IPS DF 6.9 (cell line): ENCODE measurements at places on chromosomes 5 and 9.

DNA sequence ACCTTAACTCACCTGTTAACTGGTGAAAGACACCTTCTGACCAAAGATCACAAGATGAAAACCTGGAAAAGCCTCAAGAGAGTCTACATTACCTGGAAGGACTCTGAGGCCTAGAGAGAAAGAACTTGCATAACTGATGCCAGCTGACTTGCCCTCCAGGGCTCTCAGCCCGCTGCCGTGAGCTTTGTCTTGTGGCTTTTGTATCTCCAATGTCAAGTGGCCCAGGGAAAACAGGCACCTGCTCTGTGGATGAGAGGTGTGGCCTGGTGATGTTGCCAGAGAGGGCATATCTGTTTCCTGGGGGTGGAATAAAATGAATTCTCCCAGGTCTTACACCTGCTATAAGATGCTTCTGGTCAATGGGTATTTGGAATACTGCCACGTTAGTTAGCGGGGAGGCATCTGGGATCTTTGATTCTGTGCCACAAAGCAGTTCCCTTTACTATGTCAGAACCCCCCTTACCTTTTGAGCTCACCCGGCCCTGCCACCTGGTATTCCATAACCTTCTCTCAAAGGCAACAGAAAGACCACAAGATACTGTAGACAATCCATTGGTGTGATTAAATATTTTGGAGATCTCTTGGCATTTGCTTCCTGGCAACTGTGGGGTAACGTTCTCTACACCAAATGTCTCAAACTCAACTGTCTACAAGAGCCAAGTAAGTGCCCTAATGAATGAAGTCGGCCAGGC is 54.9 kb upstream of the N4BP3 start:
- DNase-seq = no peak

- no peak for DNase-seq
These were observed 28.4 kb upstream of the GADD45G start for GRCh38 chr9:89576404-89576839.

DNA sequence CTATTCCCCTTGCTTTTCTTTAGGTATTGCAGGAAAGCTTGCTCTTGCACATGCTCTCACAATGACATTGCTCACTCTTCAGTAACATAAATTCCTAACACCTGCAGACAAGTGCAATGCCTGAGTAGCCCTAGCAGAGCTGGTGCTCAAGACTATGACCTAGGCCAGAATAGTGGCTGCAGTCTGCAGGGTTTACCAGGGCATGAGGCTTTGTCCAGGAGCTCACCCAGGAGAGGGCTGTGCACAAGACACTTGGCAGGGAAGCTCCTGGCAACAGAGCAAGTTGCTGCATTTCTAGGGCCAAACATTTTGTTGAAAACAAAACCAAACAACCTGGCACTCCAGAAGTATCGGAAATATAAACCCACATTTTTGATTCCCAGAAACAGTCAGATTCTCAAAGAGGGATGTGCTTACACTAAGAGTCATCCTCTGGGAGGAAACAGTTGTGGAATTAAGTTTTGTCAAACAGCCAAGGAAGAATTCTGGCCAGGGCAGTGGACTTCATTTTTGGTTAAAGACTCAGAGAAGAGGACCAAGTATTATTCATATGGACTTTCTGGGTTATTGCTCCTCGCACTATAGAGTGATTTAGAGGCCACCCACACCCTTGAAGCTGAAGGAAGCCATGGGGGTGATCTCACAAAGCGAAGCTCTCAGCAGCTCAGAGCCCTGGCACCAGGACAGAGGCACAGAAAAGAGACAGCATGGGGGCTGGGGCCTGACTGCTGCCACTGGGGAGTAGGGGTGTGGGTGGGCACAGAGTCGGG is 44.9 kb downstream of the MACROH2A1 start:
- no peak for DNase-seq

GRCh38 chr9:91914937-91915336 is 35.1 kb downstream of the ROR2 start:
- DNase-seq = no peak

GRCh38 chr9:121182101-121182836 is 19.4 kb downstream of the RAB14 start:
- DNase-seq = no peak

DNA sequence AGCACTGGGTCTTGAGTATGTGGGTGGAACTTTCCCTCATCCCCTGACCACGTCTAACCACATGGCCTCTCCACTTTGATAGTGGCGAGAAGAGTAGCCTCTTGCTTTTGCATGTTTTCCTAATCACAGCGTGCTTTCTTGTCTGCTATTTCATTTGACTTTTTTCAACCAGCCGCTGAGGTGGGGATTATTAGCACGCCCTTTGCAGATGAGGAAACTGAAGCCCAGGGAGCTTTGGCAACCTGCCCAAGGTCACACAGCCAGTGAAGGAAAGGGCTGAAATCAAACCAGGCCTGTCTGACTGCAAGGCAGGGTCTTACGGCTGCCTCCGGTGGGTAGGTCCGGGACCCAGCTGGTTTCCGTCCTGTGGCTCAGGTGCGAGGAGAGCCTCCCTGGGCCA is 106.5 kb upstream of the MSX2 start:
- no peak for DNase-seq

DNA sequence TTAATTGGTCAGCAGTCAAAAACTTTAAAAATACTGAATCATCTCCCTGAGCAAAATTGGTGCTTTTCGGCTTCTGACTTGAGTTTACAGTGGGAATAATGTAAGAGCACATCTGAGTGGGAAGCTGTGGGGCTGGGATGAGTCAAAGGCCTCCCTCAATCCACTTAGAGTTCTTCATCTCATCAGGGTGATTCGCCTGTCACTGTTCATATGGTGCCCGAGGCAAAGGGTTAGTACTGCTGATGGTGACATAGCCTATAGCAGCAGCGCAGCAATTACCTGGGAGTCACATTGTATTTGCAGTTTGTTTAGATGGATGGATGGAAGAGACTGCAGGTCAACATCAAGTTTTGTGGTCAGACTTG is 113.8 kb upstream of the ZNF608 start:
- no peak for DNase-seq

DNA sequence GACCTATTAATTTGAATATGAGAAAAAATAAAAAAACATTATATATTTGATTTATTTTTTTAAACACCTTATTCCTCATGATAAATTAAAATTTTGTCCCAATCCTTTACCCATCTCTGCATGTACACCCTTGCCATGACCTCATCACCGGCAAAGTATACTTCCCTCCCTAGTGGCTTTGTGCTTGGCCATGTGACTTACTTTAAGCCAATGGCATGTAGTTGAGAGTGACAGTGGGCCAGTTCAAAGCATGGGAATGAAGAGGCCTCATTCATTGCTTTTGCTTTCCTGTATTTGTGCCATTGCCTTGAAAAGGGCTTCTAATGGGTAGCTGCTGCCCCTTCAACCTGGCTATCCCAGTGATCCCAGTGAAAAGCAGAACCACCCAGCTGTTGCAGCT is 31.2 kb downstream of the C9 start:
- DNase-seq = no peak

GRCh38 chr9:120876842-120877240 is at the start of gene PHF19:
Gene PHF19, minus strand, starts transcription at chr9:120877188. Its CDS starts 2,447 bp downstream, at chr9:120874741.
- DNase-seq = no peak

- DNase-seq = no peak
These were observed 19.8 kb downstream of the WDR36 start for GRCh38 chr5:111111956-111112355.

GRCh38 chr5:37871023-37871815 is 31.4 kb upstream of the GDNF start:
- DNase-seq = no peak

DNA sequence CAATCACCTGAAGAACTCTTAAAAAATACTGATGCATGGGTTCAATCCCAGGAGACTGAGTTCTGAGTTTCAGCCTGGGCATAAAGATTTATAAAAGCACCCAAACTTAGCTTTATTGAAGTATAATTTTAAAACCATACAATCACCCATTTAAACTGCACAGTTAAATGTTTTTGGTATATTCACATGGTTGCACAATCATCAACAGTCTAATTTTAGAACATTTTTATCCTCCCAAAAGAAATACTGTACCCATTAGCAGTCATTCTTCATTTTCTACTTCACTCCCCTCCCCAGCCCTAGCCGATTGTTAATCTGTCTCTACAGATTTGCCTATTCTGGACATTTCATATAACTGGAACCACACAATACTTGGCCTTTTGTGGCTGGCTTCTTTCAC is 141.7 kb downstream of the ARSB start:
- no peak for DNase-seq

GRCh38 chr5:142680605-142681259 is 5.2 kb downstream of the FGF1 start:
- DNase-seq = no peak

GRCh38 chr5:38725371-38725865 is 120.4 kb upstream of the OSMR start:
- DNase-seq = no peak

GRCh38 chr9:132744881-132745755 is 74.9 kb downstream of the GTF3C4 start:
- DNase-seq = no peak

DNA sequence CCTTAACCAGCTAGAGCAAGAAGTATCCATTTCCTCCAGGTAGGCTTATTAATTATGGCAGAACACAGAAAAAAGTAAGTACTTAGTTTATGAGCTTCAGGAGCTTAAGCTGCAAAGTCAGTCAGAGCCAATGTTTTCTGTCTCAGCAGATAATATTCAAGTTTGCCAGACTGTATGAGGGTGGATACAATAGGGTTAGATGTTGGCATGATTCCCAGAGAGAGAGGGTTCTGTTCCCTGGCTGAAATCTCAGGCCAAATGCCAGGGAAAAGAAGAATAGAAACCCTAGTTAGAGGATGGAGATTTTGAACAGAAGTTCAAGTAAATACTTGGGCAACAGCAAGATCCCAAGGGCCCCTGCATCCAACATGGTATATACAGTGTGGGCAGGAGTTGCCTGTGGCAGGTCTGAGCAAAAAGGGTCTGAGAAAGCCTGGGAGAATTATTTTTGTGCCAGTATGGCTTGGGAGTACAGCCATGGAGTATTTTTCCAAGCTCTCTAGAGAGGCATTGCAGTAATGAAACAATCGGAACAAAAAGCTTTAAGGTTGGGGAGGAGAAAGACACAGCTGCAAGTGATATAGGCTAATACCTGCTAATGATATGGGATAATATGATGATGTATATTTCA is 31.0 kb upstream of the ISOC1 start:
- no peak for DNase-seq

DNA sequence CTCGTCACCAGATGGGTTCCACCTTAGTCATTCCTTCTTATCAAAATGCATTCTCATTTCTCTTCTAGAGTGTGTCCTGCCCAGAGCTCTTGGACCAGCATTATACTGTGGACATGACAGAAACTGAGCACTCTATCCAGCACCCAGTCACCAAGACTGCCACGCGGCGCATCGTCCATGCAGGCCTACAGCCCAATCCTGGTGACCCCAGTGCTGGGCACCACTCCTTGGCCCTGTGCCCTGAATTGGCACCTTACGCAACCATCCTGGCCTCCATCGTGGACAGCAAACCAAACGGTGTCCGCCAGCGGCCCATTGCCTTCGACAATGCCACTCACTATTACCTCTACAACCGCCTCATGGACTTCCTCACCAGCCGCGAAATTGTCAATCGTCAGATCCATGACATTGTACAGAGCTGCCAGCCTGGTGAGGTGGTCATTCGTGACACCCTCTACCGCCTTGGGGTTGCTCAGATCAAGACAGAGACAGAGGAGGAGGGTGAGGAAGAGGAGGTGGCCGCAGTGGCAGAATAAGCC is 34.6 kb downstream of the CSF1R start:
- DNase-seq = no peak

DNA sequence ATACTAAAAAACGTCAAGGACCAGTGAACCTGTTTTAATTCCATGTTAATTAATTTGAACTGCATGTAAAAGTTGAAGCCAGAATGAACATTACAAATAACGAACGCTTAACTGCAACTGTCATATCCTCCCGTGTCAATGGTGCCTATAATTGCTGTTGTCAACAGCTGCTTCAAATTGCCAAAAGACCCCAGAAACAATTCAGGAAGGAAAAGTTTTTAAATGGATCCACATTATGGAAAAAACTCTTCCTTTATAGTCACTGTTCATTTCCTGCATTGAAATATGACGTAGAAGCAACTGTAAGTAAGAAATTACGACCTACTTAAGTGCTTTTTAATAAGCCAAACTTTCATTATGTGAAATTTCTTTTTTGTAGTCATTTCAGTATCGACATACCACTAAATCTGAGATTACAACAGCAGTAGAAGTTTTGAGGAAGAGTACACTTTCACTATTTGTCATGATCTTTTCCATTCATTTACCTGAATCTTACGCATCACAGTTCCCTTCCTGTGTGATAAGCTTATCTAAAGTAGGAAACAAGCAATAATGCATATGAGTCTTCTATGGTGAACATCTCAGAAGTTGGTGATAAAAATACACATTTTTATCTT is 37.8 kb downstream of the MEF2C start:
- no peak for DNase-seq

GRCh38 chr5:179180061-179180610 is 120.0 kb downstream of the ZNF354C start:
- no peak for DNase-seq

GRCh38 chr9:136259836-136260235 is 14.2 kb upstream of the QSOX2 start:
- DNase-seq = no peak

DNA sequence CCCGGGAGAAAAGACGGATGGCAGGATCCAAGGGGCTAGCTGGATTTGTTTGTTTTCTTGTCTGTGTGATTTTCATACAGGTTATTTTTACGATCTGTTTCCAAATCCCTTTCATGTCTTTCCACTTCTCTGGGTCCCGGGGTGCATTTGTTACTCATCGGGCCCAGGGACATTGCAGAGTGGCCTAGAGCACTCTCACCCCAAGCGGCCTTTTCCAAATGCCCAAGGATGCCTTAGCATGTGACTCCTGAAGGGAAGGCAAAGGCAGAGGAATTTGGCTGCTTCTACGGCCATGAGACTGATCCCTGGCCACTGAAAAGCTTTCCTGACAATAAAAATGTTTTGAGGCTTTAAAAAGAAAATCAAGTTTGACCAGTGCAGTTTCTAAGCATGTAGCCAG is 94.2 kb downstream of the SYK start:
- no peak for DNase-seq

DNA sequence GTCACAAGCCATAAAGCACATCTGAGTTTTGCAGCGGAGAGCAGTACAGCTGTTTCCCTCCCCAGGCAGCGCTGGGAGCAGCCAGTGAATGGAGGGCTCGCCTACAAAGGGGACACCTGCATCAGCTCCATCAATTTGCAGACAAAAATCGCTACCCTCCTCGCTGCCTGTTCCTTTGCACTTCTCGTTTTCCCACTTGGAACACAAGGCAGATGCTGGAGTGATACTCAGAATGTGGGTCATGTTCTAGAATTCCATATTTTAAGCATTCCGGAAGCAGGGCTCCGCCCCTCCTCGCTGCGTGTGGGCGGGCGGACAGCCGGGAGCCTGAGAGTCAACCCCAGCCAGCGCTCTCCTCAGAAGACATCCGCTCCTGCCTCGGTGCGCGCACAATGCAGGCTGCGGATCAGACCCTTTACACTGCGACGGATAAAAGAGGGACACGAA is 92.1 kb downstream of the LMNB1 start:
- DNase-seq = no peak

- no peak for DNase-seq
These were observed 36.3 kb downstream of the PLPP1 start for GRCh38 chr5:55498457-55498856.

GRCh38 chr5:96133341-96134079 is 171.9 kb upstream of the ELL2 start:
- no peak for DNase-seq

GRCh38 chr9:2465921-2466460 is 155.6 kb upstream of the VLDLR start:
- no peak for DNase-seq

GRCh38 chr9:89468281-89468960 is 29.5 kb downstream of the SEMA4D start:
- no peak for DNase-seq
